ENCODE measurements at places on chromosomes 6 and 20.

GRCh38 chr20:1831096-1831495 lies 64.1 kb upstream of the SIRPA start:
- no peak for DNase-seq

GRCh38 chr6:147716434-147716833 lies 207.9 kb downstream of the SAMD5 start:
- no peak for DNase-seq

DNA sequence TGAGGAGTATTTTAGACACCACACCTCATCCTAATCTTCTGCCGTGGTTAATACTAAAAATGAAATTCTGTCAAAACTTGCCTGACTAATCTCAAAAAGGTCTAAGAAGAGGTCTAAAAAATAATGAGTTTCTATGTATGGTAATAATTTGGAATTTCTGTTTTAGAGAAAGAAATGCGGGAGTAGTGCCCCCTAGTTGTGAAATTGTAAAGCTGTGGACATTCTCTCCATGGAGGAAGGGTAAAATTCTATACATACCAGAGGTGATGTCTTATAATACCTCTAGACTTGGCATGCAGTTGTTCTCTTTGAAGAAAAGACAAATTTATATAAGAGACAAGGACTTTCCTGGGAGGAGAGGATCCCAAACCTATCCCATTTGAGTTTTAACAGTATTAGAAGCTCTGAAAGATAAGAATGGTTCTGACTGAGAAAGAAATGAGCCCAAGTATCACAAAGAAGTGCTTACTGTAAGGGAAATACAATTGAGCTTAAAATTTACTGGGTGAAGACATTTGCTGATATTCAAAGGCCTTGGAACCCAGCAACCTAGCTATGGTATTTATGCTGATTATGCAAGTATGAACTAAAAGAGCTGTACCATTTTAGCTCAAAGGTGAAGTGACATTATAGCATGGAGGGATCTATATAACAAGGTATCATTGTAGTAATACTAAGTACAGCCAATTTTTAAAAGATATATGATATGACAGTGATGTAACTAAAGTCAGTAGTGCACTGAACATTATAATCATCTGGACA lies 5.1 kb upstream of the EPHA7 start:
- DNase-seq: no peak

GRCh38 chr20:3251806-3252205 lies 12.8 kb upstream of the SLC4A11 start:
- DNase-seq: no peak

DNA sequence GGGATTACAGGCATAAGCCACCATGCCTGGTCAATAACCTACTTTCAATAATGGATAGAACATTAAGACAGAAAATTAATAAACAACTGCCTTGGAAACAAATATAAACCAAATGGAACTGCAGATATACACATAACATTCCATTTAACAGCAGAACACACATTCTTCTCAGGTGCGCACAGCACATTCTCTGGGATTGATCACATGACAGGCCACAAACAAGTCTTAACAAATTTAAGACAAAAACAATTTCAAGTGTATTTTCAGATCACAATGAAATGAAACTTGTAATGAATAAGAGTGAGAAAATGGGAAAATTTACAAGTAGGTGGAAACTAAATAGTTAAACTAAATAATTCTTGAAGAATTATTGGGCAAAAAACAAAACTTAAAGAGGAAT lies 167.9 kb downstream of the TBX18 start:
- no peak for DNase-seq

DNA sequence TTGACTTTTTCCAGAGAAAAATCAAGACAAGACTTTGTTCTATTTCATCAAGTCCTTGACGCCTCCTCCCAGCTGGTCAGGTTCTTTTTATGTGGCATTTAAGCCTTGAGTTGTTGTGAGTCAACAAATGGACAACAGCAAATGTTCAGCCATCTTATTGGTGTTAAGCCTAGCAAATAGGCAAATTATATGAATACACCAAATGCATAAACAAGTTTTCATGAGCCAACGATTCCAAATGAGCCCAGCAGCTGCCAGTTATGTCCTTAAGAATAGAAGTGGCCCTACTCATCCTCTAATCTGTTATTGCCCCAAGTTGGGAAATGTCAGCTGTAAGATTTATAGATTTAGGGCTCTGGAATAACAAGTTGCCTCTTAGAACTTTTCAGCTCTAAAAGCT lies 312.0 kb downstream of the SOX4 start:
- no peak for DNase-seq

DNA sequence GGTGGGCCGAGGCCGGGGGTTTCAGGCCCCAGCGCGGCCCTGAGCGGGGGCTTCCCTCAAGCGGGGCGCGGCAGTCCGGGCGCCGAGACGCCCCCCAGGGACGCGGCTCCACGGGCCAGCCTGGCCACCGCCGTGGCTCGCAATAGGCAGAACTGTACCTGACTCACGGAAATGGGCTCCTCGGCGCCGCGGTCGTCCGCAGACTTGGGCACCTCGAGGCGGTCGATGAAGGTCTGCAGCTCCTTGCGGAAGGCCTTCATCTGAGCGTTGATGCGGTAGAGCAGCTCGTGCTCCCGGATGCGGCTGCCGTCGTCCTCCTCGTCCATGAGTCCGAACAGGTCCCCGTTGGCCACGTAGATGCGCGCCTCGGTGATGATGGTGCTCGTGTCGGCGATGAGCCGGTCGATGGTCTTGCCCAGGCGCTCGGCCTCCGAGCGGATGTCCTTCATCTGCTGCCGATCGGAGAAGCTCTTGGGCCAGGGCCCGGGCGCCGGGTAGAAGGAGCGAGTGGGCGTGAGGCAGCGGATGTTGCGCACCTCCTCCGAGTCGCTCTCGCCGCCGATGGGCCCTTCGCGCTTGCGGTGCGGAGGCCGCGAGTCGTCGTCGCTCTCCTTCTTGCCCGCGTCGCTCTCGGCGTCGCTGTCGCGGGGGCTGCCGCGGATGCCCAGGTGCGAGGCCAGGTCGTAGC lies 16.1 kb upstream of the KIAA0408 start:
- DNase-seq: peak; percentile 92

DNA sequence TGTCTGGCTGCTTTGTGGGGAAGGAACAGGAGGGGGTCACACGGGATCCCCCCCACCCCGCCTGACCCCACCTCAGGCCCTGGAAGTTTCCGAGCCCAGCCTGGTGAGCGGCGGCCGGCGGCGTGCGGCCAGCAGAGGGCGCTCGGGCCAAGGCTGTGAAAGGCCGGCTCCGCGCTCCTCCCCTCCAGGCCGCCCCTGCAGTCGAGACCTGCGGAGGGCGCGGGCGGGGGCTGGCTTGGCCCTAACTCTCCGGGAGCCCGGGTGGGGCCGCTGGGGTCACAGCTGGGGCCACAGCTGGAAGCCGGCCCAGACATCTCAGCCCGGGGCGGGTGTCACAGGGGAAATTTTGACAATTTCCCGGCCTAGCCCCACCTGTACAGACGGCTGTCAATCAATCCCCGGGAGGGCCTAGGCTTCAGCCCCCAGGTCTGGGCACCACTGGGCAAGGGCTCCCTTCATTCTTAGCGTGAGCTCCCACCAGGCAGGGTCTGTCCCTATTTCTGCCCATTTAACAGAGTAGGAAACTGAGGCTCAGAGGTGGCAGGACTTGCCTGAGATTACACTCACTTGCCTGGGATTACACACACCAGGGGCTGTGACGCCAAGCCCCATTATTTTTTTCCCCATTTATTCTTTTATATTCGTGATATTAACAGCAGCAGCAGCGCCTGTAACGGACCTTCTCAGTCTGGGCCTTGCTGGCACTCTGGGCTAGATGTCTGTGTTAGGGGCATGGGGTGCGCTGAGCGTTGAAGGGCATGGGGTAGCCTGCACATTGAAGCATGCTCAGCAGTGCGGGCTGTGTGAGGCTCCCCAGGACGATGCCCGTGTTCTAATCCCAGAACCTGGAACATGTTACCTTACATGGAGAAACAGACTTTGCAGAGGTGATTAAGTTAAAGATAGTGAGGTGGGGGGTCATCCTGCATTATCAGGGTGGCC lies 23.0 kb downstream of the ZBP1 start:
- DNase-seq: no peak

- DNase-seq: no peak
These were observed 85.0 kb downstream of the SRC start for GRCh38 chr20:37430778-37431460.

- no peak for DNase-seq
These were observed 35.7 kb downstream of the CDH26 start for GRCh38 chr20:59993736-59994430.

- no peak for DNase-seq
These were observed 290.4 kb upstream of the HSF2 start for GRCh38 chr6:122109075-122109474.

DNA sequence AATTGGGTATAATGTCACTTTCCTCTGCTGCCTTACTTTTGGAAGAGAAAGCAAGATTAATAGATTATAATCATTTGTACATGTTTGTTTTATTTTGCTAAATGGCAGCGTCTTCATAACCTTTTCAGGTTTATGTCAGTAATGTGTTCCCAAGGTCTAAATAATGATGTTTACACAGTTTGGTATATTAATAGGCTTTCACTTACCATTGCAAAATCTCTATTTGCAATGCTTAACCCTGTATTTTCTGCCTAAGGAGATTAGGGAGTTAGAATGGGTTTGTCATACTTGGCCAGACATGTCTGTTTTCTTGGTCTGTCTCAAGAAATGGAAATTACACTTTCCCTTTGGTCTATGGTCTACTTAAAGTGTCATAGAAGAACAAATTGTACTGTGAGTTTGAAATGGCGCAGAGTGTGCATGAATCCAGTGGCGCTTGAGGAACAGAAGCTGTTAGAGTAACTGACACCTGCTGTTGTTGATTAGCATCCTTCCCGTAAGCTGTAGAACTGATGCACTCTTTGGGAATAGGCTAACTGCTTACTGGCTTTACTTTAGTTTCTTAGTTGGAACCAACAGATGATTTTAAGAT lies 261.1 kb downstream of the SAMD5 start:
- DNase-seq: no peak

DNA sequence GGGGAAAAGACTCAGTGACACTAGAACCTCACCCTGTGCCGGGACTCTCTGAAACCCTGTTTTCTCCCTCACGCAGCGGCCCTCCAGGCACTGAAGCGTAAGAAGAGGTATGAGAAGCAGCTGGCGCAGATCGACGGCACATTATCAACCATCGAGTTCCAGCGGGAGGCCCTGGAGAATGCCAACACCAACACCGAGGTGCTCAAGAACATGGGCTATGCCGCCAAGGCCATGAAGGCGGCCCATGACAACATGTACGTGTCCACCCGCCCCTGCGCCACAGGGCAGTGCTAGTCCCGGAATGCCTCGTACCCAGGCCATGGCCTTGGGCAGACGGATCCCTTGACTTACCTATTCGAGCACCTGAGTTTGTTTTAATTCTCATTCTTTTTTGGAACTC lies 37.2 kb downstream of the CHMP4B start:
- DNase-seq: no peak

DNA sequence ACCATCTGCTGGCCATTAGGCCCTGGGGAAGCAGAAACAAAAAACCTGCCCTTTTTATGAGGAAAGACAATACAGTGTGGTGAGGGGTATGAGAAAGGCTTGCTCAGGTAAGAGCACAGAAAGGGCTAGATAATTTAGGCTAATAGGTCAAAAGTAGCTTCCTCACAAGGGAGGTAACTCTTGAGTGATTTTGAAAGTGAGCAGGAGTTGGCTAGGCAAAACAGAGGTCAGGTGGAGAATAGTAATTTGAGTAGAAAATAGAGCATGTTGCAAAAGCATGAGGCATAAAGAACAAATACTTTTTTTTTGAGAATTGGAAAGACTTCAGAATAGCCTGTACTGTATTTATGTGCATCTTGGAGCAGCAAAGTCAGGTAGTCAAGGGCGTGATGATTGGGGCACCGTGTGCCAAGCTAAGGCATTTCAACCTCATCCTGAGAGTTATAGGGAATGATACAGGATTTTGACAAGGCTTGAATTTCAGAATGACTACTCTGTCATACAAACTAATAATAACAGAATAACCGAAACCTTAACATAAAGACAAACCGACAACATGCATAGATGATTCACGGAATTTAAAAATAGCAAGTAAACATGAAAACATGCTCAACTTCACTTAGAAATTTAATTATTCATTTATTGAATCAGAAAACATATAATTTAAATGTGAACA lies 123.0 kb upstream of the ENPP5 start:
- DNase-seq: no peak

GRCh38 chr6:157562997-157563396 lies 182.0 kb downstream of the ZDHHC14 start:
- no peak for DNase-seq

GRCh38 chr6:80792151-80792550 lies 685.7 kb downstream of the BCKDHB start:
- no peak for DNase-seq

- no peak for DNase-seq
These were observed 121.1 kb downstream of the PLEKHG1 start for GRCh38 chr6:150720774-150721233.

GRCh38 chr20:24912397-24913075 lies 36.5 kb upstream of the CST7 start:
- no peak for DNase-seq

- DNase-seq: no peak
These were observed 11.3 kb downstream of the DIDO1 start for GRCh38 chr20:62914970-62915457.

GRCh38 chr20:32515631-32516101 lies 69.5 kb downstream of the NOL4L start:
- peak; percentile 79 for DNase-seq

GRCh38 chr6:80698459-80698858 lies 592.0 kb downstream of the BCKDHB start:
- no peak for DNase-seq

DNA sequence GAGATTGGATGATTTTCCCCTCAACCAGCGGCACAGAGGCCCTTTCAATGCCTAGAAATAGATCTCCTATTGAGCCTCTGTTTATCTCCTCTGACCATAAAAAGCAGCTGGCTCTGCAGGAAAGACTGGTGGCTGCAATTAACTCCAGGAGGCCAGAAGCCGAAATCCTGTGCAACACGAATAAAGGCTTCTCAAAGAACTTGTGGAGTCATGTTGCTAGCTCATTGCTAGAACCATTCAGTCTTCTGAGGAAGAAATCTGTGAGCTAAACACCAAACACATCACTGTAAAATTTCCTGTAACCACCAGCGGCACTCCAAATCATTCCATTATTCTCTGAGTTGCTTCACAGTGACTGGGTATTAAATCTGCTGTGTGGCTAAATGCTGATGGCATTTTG lies 49.1 kb upstream of the TPD52L1 start:
- DNase-seq: no peak

GRCh38 chr6:136639702-136640101 lies 89.5 kb upstream of the MAP7 start:
- DNase-seq: no peak

GRCh38 chr20:5056801-5057599 lies 55.7 kb upstream of the SLC23A2 start:
- no peak for DNase-seq
